ENCODE measurements at places on chromosomes 12 and 14.

DNA sequence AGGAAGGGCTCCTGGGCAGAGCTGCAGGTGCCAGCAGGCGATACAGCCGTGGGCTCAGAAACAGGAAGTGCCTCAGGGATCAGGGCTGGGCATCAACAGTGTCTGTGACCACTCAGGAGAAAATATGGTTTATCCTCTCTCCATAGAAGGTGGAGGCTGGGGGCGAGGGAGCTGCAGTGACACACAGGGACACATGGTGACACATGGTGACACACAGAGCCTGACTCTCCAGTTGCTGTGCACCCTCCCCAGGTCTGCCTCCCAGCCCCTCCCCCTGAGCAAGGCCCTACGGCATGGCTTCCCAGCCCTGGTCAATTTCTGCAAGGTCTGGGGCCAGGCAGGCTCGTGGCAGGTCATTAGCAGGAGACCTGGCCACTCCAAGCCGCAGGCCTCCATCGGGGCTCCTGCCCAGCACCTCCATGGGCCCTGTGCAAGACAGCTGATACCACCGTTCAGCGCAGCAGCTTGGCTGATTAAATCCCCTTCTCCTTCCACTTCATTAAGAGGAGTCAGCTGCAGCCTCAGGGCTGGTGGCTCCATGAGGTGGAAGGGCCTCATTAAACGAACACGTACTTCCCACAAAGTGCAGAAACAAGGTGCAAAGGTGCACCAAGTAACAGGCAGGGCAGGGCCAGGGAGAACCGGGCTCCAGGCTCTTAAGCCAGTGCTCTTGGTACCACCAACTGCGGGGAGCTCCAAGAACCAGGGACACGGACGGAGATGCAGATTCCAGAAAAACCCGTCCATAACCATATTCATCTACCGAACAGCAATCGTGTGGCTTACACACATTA lies 60.7 kb downstream of the CCNK start:
- no peak for DNase-seq

- no peak for DNase-seq
These were observed 493.4 kb upstream of the TMEM132C start for GRCh38 chr12:127773520-127773919.

DNA sequence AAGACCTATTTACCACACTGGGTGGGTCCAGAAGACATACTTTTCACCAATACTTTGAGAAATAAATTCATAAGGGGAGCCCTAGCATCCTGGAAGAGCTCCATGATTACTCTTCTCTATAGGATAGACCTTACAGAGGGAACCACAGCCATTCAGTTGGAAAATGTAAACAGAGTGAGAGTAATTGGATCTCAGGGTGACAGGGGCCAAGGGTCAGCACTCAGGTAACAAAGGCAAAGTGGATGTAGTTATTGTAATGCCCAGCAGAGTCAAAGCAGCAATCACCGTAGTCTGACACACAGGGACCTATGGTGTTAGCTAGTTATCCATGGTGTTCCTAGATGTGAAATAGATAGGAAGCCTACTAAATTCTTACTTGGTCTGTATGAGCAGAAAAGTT lies 10.8 kb upstream of the GTF2A1 start:
- DNase-seq, result no peak

GRCh38 chr14:105588236-105588860 lies 62.0 kb downstream of the TMEM121 start:
- DNase-seq, result no peak

- DNase-seq, result no peak
These were observed 543.4 kb upstream of the MGAT4C start for GRCh38 chr12:86799616-86800015.

DNA sequence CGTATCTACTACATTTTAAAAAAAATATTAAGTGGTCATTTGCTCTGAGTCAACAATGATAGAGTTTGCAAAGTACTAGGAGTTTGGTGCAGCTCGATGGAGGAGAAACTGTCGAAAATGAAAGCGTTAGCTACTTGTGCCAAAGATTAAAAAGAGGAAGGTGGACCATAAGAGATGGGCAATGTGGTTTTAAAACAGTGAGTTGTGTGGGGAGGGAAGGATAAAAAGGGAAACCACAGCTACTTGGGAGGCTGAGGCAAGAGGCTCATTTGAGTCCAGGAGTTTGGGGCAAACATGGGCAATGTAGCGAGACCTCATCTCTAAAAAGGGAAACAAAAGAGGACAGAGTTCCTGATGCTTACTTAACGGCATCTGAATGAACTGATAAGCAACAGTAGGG lies 18.2 kb upstream of the STRAP start:
- no peak for DNase-seq

DNA sequence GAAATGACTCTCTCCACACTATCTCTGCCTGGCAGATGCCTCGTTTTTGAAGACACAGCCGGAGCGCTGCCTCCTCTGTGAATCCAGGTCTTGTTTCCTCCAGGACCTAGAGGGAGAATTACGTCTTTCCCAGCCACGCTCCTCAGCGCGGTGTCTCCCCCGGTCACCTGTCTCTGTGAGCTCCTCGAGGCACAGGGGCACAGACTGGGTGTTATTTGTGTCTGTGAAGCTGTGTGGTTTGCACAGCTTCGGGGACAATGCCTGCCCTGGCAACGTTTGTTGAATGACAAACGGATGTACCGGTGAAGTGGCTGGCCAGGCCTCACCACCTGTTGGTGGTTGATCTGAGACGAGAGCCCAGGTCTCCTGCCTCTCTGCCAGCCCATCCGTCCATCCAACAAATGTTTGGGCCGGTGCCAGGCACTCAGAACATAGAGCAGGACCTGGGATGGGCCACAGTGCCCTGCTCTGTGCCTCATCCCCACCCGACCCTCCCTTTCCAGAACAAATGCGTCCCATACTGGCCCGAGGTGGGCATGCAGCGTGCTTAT lies 6.1 kb downstream of the PTPN6 start:
- no peak for DNase-seq

GRCh38 chr14:86311151-86311550 lies 781.2 kb downstream of the FLRT2 start:
- DNase-seq, result no peak

Measured in left lobe of liver (tissue), 2 donors.